ENCODE measurements at places on chromosomes 16 and 17.

GRCh38 chr16:27236635-27237218 is 31.8 kb downstream of the NSMCE1 start:
- DNase-seq, result no peak

DNA sequence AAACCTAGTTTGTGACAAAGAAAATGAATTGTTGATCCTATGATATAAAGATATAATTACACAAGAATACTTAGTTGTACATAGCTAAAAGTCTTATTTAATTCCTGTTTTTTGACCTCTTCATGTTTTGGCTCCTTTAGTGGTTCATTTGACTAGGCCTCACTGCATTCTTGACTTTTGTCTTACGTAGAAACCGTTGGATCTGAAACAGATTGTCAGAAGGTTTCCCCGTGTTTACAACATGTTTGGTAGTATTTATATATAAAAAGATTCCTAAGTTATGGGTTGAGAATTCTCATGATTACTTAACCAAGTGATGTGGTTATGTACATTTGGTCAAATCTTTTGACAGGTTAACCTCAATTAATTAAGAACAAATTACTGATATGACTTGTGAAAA is 162.8 kb downstream of the BCAS3 start:
- no peak for DNase-seq

GRCh38 chr17:16432017-16432416 is 16.6 kb downstream of the TRPV2 start:
- no peak for DNase-seq

- DNase-seq, result no peak
These were observed 17.0 kb downstream of the SOST start for GRCh38 chr17:43741636-43742035.

DNA sequence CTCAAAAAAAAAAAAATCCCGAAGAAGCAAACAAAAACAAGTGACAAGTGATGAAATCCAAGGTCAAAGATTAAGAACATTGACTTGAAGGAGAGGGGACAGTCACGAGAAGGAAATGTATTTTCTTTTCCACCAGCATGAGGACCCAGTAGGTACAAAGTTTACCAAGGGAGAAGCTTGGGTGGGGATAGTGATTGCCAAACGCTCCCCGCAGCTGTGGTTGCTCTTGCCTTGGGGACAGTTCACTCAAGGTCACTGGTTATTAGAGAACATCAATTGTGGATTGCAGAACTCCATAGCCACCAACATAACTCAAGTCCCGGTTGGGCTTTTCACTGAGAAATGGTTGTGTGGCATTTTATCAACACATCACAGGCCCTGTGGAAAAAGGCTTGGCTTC is 27.0 kb downstream of the RSL1D1 start:
- no peak for DNase-seq

- peak; percentile 67 for DNase-seq
These were observed at the start of gene B3GNT9 for GRCh38 chr16:67150833-67151396. Gene B3GNT9 (minus strand): TSS chr16:67150998. CDS start chr16:67150485, 513 bp downstream.

DNA sequence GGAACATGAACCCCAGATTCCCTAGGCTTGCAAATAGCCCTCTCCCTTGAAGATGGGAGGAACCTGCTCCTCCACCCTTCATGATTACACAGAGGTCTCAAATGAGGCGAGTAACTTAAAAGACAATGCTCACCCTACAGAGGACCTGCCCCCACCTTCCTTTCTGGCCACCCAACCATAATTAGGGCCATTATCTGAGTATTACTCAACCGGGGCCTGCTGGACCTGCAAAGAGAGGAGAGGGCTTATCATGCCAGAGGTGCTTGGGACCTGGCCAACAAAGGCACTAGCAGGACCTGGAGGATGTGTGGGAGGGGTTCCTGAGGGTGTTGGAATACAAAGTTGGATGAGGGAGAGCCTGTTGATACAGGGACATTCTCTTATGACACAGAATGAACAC is 42.4 kb downstream of the RNF157 start:
- no peak for DNase-seq

DNA sequence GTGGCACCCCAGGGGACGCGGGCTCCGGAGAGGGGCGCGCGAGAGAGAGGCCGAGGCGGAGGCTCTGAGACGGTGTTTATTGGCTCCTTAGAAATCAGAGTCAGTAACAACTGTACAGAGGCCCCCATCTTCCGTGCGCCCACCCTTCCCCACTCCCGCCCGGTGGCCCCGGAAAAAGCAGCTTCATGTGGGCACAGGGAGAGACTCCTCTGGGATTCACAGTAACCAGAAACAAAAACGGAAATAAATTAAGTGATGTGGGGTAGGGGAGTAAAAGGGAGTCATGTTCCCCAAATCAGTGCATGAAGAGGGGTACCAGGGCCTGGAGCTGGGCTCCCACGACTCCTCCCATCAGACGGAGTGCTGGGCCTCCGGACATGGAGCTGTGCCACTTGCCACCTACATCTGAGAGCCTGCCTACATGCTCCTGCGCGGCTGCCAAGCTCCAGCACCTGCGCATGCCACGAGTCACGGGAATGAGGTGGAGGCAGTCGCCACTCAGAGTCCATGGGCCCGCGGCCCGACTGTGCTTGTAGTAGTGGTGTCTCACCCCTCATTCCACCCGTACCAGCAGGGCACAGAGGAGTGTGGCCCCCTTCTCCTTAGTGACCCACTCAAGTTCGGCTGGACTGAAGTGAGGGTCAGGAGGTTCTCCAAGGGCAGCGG is 543 bp upstream of the GPS2 start:
- DNase-seq, result no peak
